ENCODE measurements at places on chromosomes 3 and 15.

DNA sequence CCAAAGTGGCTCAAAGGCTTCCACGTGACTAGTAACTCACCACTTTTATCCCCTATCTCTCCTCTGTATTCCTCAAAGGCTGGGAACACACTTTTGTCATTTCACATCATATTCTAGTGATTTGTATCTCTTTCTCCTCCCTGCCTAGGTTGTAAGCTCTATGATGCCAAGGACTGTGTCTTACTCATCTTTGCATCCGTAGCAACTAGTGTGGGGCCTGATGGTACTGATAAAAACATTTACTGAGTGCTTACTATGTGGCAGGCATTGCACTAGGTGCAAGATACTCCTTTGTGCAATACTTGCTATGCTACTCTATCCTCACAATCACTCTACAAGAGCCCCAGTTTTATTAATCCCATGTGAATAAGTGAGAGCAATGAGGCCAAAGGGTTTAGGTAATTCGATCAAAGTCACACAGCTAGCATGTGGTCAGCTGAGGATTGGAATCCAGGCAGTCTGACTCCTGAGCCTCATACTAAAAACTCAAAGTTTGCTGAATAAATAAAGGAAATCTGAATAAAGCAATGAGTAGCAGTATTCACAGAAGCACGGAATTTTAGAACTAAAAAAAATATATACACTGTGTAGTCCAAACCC lies 342.6 kb upstream of the ICE2 start:
- no peak for DNase-seq
- peaks cover 100% of the 10 kb centered on the region for H3K27me3 ChIP-seq
- H3K4me3 ChIP-seq: no peak overlapping the region
- no peaks in the 10 kb centered on the region for H3K36me3 ChIP-seq
- no peaks in the 10 kb centered on the region for H3K4me1 ChIP-seq

DNA sequence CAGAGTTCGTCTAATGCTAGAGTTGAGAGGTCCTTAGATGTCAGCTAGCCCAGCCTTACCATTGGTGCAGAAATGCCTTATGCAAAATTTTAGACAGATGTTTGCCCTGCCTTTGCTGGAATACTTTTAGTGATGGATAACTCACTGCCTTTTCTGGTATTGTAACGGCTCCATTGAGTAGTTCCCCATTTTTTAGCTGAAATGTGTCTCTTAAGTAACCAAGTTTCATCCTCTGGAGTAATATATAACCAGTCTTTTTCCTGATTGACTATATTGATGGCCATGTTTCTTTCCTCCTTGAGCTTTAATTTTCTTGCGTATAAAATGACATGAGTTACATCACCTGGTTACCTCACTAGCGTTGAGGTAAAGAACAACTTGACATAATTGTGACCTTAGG lies 45.0 kb downstream of the SNRK start:
- no peak overlapping the region for H3K27ac ChIP-seq
- DNase-seq: no peak
- no peaks in the 10 kb centered on the region for H3K27me3 ChIP-seq
- H3K4me3 ChIP-seq: no peak overlapping the region

DNA sequence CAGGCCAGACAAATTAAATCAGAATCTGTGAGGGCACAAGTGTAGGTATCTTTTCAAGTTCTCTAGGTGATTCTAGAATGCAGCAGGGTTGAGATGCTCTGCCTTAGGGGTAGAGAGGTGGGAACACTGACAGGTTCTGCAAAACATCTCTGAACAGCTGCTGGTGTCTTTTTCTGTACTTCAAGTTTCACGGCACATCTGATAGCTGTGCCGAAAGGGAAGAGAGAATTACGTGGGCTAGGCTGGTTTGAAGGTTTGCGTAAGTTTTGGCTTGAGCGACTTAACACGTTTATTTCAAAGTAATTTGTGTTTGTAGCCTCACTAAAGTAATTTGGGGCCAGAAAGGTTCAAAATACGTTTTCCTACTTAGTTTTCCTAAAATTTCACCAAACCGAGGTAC lies 22.5 kb downstream of the PXK start:
- peaks cover 8% of the 10 kb centered on the region for H3K4me1 ChIP-seq
- H3K36me3 ChIP-seq: no peaks in the 10 kb centered on the region
- H3K27ac ChIP-seq: no peak overlapping the region
- H3K4me3 ChIP-seq: no peak overlapping the region
- H3K27me3 ChIP-seq: no peaks in the 10 kb centered on the region

DNA sequence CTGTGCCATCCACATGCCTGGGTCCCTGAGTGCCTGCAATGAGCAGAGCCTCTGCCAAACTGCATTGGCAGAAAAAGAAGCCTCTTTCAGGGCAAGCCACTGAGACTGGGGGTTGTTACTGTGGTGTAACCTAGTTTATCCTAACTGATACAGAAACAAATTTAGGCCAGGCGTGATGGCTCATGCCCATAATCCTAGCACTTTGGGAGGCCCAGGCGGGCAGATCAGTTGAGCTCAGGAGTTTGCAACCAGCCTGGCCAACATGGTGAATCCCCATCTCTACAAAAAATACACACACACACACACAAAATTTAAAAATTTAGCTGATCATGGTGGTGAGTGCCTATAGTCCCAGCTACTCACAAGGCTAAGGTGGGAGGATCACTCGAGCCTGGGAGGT lies 221.6 kb downstream of the TBC1D2B start:
- no peak overlapping the region for H3K4me3 ChIP-seq
- DNase-seq: no peak
- peaks cover 38% of the 10 kb centered on the region for H3K27me3 ChIP-seq

DNA sequence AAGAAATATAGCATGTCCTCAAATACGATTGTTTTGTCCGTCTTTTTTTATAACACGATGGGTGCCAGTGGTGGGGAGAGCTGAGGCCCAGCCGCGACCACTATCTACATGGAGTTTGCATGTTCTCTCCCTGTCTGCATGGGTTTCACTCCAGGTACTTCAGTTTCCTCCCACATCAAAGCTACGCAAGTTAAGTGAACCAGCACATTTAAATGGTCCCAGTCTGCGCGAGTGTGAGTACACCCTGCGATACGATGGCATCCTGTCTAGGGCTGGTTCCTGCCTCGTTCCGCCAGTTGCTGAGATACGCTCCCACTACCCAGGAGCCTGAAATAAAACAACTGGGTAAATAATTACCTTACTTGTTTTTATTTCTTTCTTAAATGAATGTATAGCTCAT lies 40.6 kb downstream of the ATP13A3 start:
- peaks cover 78% of the 10 kb centered on the region for H3K36me3 ChIP-seq
- DNase-seq: no peak
- no peak overlapping the region for H3K27ac ChIP-seq
- no peak overlapping the region for H3K4me3 ChIP-seq
- peaks cover 8% of the 10 kb centered on the region for H3K4me1 ChIP-seq
- H3K27me3 ChIP-seq: no peaks in the 10 kb centered on the region

GRCh38 chr15:40405501-40406381 lies at the start of gene IVD:
IVD (plus strand) TSS chr15:40405795; CDS start chr15:40405828, 33 bp downstream.
- H3K4me3 ChIP-seq: peak within 1 kb of the TSS; percentile 60
- H3K27ac ChIP-seq: peak within 1 kb of the TSS; percentile 40
- H3K27me3 ChIP-seq: no peaks in the 10 kb centered on the region
- peaks cover 14% of the 10 kb centered on the region for H3K36me3 ChIP-seq

DNA sequence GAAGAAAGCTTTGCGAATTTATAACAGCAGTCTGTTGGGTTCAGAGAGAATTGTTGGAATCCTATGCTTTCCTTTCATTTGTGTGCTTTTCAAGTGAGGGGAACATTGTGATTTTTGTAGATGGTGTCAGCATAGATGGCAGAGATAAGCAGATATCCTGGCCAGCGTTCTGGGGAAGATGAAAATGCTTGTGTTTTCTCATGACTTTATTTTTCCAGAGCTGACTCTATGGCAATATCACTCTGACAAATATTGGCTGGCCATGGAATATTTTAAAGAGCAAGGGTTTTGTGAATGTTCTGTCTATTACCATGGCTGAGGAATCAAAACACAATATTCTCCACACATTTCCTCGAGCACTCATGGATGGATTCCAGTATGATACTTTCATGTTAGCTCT lies 108.8 kb downstream of the MITF start:
- no peak overlapping the region for H3K27ac ChIP-seq
- peaks cover 10% of the 10 kb centered on the region for H3K4me1 ChIP-seq
- no peak overlapping the region for H3K4me3 ChIP-seq
- no peaks in the 10 kb centered on the region for H3K36me3 ChIP-seq

GRCh38 chr3:194577986-194578905 lies 55.0 kb downstream of the TMEM44 start:
- peaks cover 18% of the 10 kb centered on the region for H3K4me1 ChIP-seq
- no peaks in the 10 kb centered on the region for H3K36me3 ChIP-seq
- H3K27ac ChIP-seq: peak overlapping the region; percentile 84
- H3K4me3 ChIP-seq: no peak overlapping the region

DNA sequence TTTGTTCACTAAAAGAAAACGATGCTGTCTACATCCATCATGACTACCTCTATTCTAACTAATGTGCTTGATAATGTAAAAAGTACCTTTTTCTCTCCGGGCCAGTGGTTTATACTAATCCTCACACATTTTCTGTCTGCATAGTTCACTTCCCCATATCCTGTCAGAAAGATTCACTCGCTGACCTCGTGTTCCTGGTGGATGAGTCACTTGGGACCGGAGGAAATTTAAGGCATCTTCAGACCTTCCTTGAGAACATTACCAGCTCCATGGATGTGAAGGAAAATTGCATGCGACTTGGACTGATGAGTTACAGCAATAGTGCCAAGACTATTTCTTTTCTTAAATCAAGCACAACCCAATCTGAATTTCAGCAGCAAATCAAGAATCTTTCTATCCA lies 33.8 kb downstream of the COL6A5 start:
- H3K36me3 ChIP-seq: no peaks in the 10 kb centered on the region
- no peak overlapping the region for H3K27ac ChIP-seq
- H3K4me3 ChIP-seq: no peak overlapping the region
- no peak for DNase-seq
- no peaks in the 10 kb centered on the region for H3K27me3 ChIP-seq

DNA sequence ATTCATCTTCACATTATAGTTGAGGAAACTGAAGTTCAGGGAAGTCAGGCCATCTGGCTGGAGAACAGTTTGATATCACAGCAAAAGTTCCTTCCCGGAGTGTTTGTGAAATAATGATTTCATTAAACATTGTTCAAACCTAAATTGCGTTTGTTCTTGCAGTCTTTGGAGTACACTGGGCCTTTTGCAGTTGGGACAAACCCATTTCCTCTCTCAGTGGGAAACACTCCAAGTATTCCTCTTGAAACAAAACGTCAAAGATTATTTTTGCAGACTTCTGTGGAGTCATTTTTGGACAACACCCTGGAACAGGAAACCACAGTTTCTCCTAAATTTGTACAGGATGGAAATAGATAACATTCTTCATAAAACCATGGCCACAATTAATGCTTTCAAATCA lies 287.5 kb downstream of the PTPRG start:
- H3K36me3 ChIP-seq: no peaks in the 10 kb centered on the region
- peaks cover 29% of the 10 kb centered on the region for H3K4me1 ChIP-seq
- peak; percentile 97 for DNase-seq

GRCh38 chr3:172104471-172105072 lies 65.2 kb downstream of the FNDC3B start:
- peaks cover 76% of the 10 kb centered on the region for H3K4me1 ChIP-seq
- DNase-seq: peak; percentile 40
- peak overlapping the region; percentile 82 for H3K27ac ChIP-seq
- no peaks in the 10 kb centered on the region for H3K27me3 ChIP-seq
- no peaks in the 10 kb centered on the region for H3K36me3 ChIP-seq

DNA sequence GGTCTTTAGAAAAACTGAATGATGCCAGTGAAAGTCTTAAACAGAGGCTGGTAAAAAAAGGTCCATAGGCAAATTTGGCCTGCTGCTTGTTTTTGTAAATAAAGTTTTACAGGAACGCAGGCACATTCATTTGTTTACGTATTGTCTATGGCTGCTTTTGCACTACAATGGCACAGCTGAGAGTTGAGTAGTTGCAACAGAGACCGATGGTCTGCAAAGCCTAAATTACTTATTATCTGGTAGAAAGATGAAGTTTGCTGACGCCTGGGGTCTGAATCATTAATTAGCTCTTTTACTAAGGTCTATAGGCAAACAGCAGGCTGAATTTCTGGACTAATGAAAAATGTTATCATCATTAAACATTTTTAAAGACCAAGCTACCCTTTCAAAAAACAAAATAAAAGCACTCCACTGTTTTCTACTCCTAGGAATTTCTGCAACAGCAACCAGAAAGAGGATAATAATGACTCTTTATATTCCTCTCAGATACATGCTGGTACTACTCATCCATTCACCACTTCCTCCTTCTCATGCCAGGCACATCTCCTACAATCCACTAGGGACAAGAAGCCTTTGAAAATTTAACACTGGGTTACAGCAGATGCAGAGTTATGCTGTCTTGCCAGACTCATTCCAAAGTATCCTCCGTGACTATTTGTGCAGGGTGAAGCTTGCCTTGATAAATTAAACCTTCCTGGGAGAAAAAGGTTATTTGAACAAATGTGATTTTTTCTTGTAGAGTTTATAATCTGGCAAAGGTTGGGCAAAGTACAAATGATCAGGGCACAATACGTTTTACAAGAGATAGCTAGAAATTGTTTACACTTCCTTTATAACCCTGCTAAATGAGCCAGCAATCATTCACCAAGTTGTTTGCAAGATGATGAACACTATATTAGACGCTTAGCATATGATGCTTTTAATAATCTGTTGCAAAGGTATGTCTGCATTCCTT lies 6.0 kb downstream of the GATM start:
- no peak overlapping the region for H3K4me3 ChIP-seq
- no peak overlapping the region for H3K27ac ChIP-seq
- H3K36me3 ChIP-seq: peaks cover 7% of the 10 kb centered on the region
- DNase-seq: no peak

DNA sequence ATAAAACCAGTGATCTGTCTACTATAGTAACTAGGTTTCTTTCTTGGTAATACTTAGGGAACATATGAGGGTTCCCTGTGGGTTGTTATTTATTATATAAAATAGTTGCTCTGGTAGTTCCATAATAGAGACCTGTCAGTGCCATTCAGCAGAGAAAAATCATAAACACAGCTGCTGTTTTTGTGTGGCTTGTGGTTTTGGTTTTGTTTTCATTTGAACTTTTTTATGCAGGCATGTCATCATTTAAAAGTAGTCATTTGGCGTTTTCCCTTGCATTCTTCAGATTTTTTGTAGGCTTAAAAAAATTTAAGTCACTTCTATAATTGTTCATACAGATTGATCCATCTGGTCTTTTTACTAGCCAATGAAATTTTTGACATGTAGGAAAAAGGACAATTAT lies 47.9 kb downstream of the PIK3CA start:
- H3K4me1 ChIP-seq: peaks cover 19% of the 10 kb centered on the region
- H3K4me3 ChIP-seq: no peak overlapping the region
- H3K27ac ChIP-seq: peak overlapping the region; percentile 90
- H3K27me3 ChIP-seq: no peaks in the 10 kb centered on the region
- peak; percentile 60 for DNase-seq
- H3K36me3 ChIP-seq: no peaks in the 10 kb centered on the region

- H3K4me3 ChIP-seq: no peak overlapping the region
- no peak for DNase-seq
- H3K4me1 ChIP-seq: peaks cover 4% of the 10 kb centered on the region
- no peaks in the 10 kb centered on the region for H3K27me3 ChIP-seq
Observed at GRCh38 chr3:16178628-16178988, 4.1 kb downstream of the GALNT15 start.

DNA sequence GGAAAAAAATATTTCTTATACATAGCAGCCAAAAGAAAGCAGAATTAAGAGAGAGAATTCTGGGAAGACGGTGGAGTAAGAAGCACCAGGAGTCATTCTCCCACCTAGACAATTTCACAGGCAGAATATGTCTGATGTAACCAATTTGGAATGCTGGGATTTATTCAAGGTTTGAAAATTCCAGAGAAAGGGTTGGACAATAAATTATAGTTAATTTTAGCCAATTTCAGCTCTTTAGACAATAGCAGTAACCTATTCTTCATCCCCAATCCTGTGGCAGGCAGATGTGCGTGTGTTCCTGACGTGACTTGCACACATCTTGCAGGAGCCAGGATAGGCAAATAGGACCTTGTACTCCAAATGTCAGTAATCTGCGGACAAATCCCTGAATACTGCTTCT lies 541.0 kb upstream of the NAALADL2 start:
- H3K4me1 ChIP-seq: no peaks in the 10 kb centered on the region
- H3K27me3 ChIP-seq: no peaks in the 10 kb centered on the region
- H3K27ac ChIP-seq: no peak overlapping the region
- no peak overlapping the region for H3K4me3 ChIP-seq
